ENCODE measurements at places on chromosomes 1 and 21.

GRCh38 chr1:63713627-63714481, 60.0 kb upstream of the ROR1 start:
- DNase-seq: no peak

- DNase-seq: no peak
Measured at GRCh38 chr1:13556224-13556764, 27.3 kb upstream of the PDPN start.

DNA sequence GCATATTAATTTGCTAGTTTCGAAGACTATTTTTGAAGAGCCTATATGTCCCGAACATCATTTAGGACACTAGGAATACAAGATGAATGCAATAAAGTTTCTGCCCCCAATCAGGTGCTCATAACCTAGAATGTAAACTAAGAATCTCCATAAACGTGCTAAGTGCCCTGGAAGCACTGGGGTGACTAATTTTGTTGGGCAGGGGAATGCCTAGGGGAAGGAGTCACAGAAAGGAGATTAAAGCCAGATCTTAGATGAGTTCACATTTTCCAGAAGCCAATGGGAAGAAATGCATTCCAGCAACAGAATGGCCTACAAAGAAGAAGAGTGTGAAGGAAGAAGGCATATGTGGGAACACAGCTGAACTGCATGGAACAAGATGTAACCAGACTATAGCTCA, 19.5 kb downstream of the SCYL3 start:
- DNase-seq: no peak

- no peak for DNase-seq
Measured at GRCh38 chr1:23202263-23202749, 15.0 kb downstream of the HTR1D start.

- DNase-seq: no peak
Measured at GRCh38 chr1:51568231-51568935, 48.5 kb upstream of the OSBPL9 start.

DNA sequence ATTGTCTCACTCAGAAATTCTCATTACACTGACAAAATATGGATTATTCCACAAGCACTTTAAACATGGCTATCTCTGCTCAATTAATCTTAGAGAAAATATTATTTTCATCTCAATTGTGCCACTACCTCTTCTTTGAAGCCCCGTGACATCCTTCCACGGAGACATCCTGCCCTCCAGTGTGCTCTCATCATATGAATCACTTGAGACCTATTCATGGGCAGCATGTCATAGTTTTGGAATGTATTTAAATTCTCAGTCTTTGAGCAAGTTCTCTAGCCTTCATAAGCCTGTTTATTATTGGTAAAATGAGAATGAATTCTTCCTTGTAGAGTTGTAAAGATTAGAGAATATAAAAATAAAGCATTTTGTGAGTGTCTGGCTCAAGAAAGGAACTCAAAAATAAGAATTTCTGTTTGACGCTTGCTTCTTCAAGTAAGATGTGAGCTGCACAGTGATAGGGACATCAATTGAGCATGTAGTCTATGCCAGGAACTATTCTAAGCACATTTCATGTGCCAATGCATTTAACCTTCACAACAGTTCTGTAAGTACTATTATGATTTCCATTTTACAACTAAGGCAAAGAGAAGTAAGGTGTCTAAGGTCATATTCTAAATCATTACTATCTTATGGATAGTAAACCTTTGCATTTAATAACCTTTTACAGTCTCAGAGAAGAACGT, 557.4 kb upstream of the ZRANB2 start:
- no peak for DNase-seq

GRCh38 chr1:232766241-232766890, 38.9 kb upstream of the MAP10 start:
- DNase-seq: no peak

GRCh38 chr1:76285578-76286135, 211.1 kb downstream of the ST6GALNAC3 start:
- no peak for DNase-seq

DNA sequence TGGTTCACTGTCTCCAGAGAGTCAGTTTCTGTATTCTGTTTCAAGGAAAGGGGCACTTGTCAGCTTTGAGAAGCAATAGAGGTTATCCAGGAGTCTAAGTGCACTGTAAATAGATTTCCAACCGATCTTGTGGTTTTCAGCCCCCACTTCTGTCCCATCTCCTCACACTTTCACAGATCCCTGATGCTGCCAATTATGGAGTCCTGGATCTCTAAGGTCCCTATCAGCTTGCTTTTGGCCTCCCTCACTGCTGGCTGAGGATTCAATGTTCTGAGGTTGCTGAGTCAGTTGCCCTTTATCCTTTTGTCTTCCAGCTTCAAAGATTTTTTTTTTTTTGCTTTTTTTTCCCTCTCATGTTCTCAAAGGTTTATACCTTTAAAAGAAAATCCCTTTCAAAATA, 98.4 kb downstream of the DIRAS3 start:
- DNase-seq: no peak

- DNase-seq: no peak
Measured at GRCh38 chr1:3219005-3219790, 150.2 kb downstream of the PRDM16 start.

DNA sequence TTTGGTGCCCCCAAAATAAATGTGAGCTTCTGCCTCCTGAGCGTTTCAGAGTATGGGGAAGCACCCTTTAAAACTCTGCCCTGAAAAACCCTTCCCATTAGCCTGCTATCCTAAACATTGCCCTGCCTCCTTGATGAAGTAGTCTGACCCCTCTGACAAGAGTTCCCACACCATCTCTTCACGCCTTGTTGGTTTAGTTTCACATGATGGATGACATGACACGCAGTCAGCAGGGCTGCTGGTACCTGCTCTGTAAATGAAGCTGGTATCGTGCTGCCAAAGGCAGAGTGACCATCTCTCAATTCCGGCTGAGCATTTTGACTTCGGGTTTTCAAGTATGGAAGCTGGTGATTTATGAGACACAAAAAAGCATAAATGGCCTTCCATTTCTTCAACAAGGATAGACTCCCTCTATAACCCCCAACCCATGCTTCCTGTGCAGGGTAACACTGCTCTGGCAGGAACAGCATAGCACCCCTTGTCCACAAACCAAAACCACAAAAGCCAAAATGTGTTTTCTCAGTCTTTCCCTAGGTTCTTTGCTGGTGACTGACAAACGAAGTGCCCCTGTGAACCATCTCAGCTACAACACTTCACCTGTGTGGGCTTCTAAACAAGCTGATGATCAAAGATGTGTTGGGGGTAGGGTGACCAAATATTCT, 444.6 kb downstream of the NUF2 start:
- no peak for DNase-seq

- no peak for DNase-seq
Measured at GRCh38 chr1:23895993-23896392, 17.2 kb downstream of the CNR2 start.

GRCh38 chr21:43658769-43659135, 536 bp downstream of the HSF2BP start:
- no peak for DNase-seq

Data from activated CD8-positive, alpha-beta memory T cell treated with anti-CD3 and anti-CD28 coated beads for 48 hours (primary cell).